NCI-H1694 treated with DMSO at 0.1 percent for 48 hours (cell line): ENCODE measurements at places on chromosomes 16 and 17.
A peak's percentile ranks its signal among the peaks of the same experiment; 100 is the strongest.

- no peak for DNase-seq
These were observed 103.5 kb downstream of the HIC1 start for GRCh38 chr17:2158396-2158780.

GRCh38 chr16:27109666-27110523, 43.2 kb downstream of the C16orf82 start:
- DNase-seq, result peak; percentile 4

- no peak for DNase-seq
These were observed 526 bp downstream of the ZZEF1 start for GRCh38 chr17:4142107-4142900.

- DNase-seq, result peak; percentile 33
These were observed 20.9 kb downstream of the HLF start for GRCh38 chr17:55285340-55286301.

DNA sequence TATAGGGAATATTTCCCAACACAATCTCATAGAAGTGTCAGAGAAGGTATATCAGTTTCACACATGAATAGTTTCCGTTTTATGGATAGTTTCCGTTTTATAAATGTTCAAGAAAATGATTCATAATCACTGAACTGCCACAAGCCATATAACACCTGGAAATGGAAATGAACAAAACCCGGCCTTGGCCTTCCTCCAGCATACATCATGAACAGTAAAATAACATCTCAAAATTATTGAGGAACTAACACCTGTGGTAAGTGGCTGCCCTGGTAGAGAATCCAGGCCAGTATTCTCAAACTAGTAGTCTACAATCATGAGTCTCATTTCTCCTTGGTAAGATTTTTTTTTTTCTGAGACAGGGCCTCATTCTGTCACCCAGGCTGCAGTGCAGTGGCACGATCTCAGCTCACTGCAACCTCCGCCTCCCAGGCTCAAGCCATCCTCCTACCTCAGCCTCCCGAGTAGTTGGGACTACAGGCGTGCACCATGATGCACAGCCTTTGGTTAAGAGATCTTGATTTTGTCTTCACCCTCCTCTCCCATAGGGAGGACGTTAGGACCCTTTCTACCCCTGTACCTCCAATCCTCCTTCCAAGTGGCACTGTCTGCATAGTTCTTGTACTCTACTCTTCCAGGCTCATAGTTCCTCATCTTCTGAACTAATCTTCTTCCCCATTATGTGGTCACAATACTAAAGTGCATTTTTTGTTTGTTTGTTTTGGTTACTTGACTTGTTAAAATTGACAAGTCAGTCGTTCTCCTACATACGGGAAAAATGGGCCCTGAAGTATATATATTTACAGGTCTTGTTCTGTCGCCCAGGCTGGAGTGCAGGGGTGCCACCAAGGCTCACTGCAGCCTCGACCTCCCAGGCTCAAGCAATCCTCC, 15.0 kb upstream of the RGS9 start:
- DNase-seq, result no peak

- DNase-seq, result no peak
These were observed 63.4 kb upstream of the RBL2 start for GRCh38 chr16:53370827-53371226.
